SHP77 (cell line): ENCODE measurements at places on chromosomes 2 and 18.

DNA sequence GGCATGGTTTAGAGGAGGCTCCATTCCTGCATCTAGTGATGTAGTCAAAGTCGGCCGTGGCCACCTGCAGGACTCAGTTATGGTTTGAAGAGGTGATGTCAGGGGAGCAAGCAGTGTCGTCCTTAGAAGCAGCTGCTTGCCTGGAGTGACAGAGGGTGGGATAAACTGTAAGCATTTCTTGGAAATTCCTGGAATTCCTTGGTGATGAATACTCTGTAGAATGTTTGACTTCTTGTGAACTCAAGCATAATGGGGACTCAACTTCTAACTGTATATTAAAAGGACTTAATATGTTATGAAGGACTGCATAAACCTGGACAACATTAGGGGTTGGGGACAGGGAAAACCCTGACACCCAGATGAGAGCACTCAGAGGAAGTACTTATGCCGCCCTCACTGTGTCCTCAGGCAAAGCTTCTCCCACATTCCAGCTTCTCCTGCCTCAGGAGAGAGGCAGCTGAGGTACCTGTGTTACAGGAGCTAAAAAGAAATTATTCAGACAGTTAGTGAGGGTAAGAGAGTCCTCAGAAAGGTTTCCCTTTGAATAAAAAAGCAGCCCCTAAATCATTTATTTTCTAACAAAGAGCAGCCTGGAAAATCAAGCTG lies 459.9 kb upstream of the CELF4 start:
- no peak for DNase-seq

DNA sequence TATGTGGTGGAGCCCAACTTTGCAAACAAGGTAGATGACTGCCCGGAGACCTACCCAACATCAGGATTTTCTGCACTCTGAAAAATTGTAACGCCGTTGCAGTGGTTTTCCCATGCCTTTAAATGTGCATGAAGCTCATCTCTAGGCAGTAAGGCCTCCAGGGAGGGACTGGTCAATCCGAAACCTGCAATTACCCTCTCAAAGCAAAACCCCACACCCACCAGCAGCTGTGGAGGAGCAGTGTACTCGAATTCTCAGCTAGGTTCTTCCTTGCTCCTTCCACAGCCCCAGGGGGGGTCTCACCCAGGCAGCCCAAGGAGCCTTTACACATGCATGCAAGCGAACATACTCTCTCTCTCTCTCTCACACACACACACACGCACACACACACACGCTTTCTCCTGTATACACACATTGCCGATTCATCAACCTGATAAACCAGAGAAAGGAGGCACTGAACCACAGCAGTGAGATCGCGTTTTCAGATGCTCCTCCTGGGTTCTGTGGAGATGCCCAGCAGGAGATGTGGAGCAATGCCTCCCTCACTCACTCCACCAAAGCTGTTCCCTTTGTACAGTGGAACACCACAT lies 109.2 kb downstream of the VIT start:
- DNase-seq = no peak

DNA sequence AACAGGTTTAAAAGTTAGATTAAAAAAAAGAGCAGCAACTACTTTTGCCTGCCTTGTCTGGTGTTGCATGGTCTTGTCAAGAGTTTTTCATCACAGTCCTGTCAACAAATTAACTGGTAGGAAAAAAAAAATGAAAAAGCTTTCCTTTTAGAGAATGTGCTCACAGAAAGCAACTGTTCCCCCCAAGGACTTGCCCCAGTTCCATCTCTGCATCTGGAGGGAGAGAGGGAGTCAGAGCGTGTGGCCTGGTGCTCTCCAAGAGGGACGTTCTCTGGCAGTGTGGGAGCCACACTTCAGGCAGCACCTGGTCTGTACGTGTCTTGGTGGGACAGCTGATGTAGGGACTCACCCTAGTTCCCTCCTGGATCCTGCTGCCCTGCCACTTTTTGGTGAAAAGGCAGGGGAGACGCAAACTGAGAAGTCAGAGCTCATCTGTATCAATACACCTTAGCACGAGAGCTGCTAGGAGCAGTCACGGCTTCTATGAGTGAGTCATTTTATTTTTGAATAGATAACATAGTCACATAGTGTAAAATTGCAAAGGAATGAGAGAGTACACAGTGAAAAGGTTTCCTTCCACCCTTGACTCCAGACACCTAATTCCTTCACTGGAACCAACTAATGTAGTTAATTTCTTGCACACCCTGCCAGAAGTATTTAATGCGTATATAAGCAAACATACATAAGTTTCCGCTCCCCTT lies 172.5 kb upstream of the MGAT5 start:
- DNase-seq = no peak

DNA sequence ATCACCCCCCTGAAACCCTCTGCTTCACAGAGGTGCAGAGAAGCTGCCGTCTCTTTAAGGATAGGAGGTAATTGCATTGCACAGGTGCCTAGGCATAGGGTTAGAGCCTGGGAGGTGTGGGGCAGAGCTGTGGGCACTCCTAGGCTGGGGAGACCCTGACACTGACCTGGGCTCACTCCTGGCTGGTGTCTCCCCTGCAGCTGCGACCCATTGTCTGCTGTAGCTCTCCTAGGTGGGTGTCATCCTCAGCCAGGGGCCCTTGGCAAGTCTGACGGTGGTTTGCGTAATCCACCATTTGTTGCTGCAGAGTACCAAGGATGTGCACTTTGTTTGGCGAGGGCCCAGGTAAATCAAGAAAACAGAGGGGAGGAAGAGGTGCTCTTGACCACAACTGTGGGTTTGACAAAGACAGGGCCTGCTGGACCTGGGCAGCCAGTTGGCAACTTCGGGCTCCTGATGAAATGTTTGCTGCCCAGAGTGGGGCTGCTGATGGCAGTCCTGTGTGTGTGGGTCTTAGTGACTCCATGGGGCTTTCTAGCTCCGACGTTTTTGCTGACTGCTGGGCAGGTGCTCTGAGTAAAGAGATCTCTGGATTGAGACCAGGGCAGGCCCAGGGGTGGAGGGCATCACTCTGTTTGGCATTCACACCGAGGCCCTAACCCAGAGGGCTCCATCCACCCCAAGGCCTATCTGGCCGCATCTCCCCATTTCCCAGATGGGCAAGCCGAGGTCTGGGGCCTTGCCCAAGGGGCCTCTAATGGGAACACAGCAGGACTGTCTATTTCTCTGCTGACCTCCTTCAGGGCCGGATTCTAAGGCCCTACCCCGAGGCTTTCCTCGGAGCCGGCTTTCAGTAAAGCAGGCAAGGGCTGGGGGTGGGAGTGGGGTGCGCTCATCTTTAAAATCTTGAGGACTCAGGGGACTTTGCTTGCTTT lies 67.7 kb downstream of the EDAR start:
- DNase-seq = no peak

GRCh38 chr2:201432038-201432620 lies 19.1 kb downstream of the TRAK2 start:
- DNase-seq = no peak

- DNase-seq = no peak
Observed at GRCh38 chr18:24818441-24818840, 358.0 kb downstream of the HRH4 start.

DNA sequence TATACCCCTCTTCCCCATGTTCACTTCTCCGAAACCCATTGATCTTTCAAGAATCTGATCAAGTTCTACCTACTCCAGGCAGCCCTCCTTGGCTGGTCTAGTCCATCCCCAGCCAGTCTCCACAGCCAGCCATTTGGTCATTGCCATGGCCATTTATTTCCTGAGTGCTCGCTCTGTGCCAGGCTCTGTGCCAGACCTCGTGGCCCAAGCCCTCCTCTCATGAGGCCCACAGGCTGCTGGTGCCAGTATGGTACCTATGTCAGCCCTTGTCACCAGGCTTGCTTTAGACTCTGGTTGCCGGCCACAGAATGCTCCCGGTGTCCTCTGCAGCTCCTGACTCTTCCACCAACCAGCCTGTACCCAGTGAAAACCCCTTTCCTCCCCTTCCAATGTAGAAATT lies 78.8 kb downstream of the CELF4 start:
- no peak for DNase-seq
